ENCODE measurements at places on chromosomes 13 and 19.

- DNase-seq, result no peak
These were observed 14.4 kb upstream of the FBN3 start for GRCh38 chr19:8163759-8164158.

GRCh38 chr19:16197188-16197621 lies 506 bp upstream of the AP1M1 start:
- DNase-seq, result peak; percentile 67

- no peak for DNase-seq
These were observed 53.9 kb upstream of the CEACAM21 start for GRCh38 chr19:41521931-41522555.

GRCh38 chr19:55005684-55006488 lies 32.2 kb downstream of the GP6 start:
- DNase-seq, result no peak

DNA sequence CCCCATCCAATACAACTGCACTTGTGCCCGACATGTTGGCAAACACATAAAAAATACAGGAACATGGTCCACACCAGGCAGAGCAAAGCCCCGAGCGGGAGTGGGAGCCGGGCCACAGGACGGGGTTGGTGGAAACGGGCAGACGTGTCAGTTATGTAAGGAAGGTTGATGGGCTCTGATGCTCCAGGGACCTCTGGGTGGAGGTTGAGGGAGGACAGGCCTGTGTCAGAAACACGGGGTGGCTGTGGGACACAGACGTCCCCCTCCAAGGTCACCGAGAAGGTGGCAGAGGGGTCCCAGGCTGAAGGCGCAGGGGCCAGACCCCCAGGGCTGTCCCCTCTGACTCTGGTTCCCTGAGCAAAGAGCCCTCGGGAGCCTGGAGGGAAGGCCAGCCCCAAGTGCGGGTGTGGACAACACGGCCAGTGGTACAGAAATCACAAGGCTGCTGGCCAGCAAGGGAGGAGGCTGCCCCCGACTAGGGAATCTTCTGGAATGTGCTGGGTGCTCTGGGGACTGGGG lies 31.4 kb upstream of the C13orf46 start:
- DNase-seq, result no peak

DNA sequence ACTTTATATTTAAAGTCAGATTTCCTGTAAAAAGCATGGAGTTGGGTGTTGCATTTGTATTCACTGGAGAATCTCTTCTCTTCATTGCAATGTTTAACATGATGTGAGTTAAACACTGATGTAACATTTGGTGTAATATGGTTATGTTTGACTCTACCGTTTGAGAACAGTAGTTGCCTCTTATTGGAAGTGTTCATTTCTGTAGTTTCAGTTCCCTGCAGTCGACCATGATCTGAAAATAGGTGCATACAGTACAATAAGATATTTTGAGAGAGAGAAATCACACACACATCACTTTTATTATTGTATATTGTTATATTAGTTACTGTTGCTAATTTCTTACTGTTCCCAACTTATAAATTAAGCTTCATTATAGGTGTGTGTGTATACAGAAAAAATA lies 105.2 kb upstream of the SPACA7 start:
- DNase-seq, result no peak
